SHP77 (cell line): ENCODE measurements at places on chromosomes 6 and 20.
A peak's percentile ranks its signal among the peaks of the same experiment; 100 is the strongest.

GRCh38 chr20:37378785-37379598 is 33.1 kb downstream of the SRC start:
- no peak for DNase-seq

DNA sequence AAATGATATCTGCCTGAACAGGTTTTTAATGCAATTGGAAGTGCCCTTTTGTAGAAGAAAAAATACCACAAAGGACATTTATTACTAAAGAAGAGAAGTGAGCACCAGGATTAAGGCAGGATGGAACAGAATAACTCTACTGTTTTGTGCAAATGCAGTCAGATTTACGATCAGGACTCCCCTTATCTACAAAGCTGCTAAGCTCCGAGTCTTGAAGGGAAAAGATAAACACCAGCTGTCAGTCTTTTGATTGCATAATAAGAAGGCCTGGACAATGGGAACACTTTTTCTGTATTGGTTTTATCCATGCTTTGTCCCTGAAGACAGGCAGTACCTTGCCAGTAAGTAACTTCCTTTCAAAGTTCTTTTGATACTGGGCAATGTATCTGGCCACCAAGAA is 797.9 kb upstream of the SLC35B3 start:
- DNase-seq = no peak

DNA sequence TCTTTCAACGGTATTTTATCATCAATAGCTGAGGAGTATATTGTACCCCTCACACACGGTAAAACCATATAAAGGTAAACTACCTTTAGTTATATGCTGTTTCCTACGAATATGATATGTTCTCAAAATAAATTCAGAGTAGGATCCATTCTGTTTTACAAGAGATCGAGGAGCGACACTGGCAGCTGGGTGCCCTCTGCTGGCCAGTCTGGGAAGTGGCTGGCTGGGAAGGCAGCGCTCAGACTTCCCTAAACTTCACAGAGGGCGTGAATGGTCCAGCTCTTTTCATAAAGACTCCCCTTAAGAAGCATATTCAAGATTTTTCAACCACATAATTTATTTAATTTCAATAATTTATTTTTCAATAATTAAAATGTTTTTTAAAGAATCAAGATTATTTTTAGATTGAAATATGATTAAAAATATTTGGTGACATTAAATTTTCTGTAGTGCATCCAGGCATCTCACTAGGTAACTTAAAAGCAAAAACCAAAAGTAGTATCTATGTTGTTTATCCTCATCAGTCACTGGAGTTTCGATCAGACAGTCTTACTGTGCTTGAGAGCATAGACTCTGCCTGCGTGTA is 187.5 kb upstream of the PDE10A start:
- peak; percentile 45 for DNase-seq

DNA sequence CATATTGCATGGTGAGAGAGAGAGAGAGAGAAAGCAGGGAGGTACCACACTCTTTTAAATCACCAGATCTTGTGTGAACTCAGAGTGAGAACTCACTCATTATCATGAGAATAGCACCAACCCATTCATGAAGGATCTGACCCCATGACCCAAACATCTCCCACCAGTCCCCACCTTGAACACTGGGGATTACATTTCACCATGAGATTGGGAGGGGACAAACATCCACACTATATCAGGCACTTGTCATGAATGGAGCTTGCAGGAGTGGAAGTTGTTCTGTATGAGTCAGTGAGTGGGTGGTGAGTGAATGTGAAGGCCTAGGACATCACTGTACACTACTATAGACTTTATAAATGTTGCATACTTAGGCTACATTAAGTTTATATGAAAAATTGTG is 47.7 kb upstream of the RNF182 start:
- DNase-seq = no peak

GRCh38 chr20:38260025-38260377 is 534 bp downstream of the KIAA1755 start:
- no peak for DNase-seq

DNA sequence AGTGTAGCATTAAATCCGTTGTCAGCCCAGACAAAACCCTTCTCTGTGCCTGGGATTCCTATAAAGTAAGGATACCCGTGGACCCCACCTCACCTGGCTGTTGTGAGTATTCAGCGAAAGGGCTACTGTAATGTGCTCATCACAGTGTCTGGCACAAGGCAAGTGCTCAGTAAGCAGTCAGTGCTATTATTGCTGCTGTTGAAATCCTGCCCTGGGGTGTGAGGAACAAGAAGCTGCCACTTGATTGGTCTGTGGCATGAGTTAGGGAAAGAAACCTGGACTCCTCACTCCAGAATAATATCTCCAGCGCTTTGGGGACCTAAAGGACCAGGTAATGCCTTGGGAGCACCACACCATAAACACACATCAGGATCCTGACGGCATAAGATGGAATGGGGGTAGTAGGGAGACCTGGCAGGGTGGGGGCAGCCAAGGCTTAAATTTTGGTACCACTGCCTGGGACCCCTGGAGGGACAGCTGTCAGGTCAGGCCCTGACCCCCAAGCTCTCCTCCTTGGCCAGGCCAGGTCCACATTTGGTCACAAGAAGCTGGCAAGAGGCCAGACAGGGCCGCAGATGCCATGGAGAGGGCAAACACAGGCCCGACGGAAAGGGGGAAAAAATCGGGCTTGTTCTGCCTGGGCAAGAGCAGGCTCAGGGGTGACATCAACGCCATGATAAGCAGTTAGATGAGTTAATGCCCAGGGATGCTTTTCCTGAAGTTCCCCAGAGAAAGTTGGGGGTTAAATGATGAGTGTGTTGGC is 66.5 kb downstream of the MRPL14 start:
- no peak for DNase-seq

DNA sequence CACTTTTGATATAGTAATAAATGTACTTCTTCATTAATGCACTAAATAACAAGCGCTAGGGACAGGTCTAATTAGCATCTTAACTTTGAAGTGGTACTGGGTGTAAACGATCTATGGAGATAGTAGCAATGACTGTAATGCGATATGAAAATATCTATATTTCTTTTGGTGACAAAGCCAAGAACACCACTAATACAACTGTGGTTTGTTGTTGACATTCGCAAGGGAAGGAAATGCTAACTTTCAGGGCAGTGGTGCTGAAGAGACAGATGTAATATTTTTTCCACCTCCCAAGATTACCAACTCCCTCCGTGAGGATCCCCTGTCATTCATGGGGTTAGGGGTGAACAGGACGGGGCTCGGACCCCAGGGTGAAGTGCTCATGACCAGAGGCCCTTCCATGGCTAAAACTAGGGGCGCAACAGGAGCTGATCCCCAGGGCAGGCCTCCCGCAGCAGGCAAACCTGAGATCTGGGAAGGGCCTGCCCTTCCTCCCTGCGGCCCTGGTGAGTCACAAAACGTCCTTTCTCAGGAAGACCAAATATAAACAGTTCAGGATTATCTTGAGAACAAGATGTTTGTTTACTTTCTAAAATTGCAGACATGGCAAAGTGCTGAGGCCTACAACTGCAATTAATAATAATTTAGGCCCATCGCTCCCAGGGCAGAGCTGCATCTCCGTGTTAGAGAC is 65.0 kb upstream of the TOX2 start:
- no peak for DNase-seq

- no peak for DNase-seq
These were observed 50.3 kb upstream of the IL20RA start for GRCh38 chr6:137095093-137095492.

GRCh38 chr6:117531809-117532725 is 49.6 kb downstream of the DCBLD1 start:
- DNase-seq = no peak

GRCh38 chr6:52801188-52801841 is 2.3 kb downstream of the GSTA1 start:
- no peak for DNase-seq

GRCh38 chr6:81977486-81977885 is 225.0 kb upstream of the TENT5A start:
- no peak for DNase-seq

DNA sequence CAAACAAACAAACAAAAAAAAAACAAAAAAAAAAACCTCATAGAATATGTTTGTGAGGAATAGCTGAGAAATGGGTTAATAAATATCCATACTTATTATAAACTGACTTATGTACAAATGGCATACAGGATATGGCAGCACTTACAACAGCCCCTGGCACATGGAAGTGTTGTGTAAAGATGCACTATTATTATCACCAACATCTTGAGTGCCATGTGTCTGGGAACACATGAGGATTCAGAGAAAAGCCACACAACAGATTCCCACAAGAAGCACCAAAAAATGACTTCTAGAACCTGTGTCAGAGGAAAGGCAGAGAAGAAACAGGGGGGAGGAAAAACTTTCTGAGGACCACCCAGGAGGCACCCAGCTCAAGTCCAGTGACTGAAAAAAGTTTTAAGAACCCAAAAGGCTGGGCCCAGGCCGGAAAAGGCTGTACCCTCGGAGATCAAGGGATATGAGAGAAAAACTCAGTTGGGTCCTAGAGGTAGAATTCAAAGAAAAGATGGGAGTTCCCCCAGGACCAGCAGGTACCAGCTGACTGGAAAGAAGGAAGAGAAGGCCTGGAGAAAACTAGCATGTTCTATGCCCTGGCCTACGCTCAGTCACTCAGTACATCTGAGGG is 9.4 kb upstream of the TAF8 start:
- no peak for DNase-seq
